ENCODE measurements at places on chromosomes 12 and 14.

DNA sequence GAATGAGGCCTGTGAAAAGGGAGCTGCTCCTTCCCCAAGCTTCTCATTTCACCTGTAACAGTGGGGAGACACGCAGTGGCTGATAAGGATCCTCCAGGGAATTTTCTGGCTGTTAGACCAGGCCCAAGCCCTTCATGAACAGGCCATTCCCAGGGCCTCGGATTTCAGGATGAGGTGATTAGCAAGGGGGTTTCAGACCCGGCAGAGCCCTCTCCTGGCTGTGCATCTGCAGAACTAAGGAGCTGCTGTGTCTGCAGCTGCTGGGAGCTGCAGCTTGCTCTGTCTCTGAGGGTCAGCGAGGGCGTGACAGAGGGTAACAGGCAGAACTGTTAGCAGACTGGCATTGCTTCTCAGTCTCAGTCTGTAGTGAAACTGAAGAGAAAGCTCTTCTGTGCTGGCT is 110.4 kb downstream of the KCNA5 start:
- no peak for DNase-seq

GRCh38 chr12:115988625-115989563 is 288.6 kb downstream of the MED13L start:
- DNase-seq, result no peak

GRCh38 chr14:93135399-93135798 is 19.7 kb upstream of the ITPK1 start:
- DNase-seq, result no peak

GRCh38 chr12:21239866-21240265 is 94.9 kb downstream of the SLCO1A2 start:
- DNase-seq, result no peak

GRCh38 chr12:619346-619745 is 43.9 kb downstream of the NINJ2 start:
- DNase-seq, result no peak

- DNase-seq, result no peak
Measured at GRCh38 chr12:122121745-122122144, 43.2 kb downstream of the MLXIP start.

GRCh38 chr12:110149086-110149660 is 25.0 kb downstream of the IFT81 start:
- DNase-seq, result no peak

GRCh38 chr14:98926146-98926545 is 345.9 kb downstream of the BCL11B start:
- no peak for DNase-seq

- no peak for DNase-seq
Measured at GRCh38 chr12:57781801-57782200, 786 bp upstream of the TSFM start.

GRCh38 chr14:30291216-30291615 is 267.7 kb upstream of the G2E3 start:
- peak; percentile 57 for DNase-seq

DNA sequence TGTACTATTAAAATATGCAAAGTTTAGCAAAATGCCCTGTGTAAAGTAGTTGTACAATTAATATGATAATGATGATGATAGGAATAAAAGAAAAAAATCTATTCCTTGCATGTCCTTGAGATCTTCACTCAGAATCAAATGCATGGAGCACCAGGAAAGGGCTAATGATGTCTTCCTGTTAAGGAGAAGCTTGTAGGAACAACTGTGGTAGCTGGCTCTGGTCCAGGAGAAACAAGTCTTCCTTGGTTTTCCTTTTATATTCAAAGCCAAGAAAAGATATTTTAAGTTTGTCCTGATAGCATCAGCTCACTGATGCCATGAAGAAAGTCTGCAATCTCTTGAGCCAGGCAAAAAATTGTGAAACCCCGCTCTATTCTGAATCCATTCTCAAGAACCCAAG is 138.9 kb downstream of the PIK3C2G start:
- DNase-seq, result peak; percentile 21

- DNase-seq, result no peak
Measured at GRCh38 chr14:95232894-95233584, 75.7 kb upstream of the DICER1 start.

GRCh38 chr12:123126294-123127181 is 24.4 kb downstream of the PITPNM2 start:
- peak; percentile 99 for DNase-seq
